ENCODE measurements at places on chromosomes 4 and X.

DNA sequence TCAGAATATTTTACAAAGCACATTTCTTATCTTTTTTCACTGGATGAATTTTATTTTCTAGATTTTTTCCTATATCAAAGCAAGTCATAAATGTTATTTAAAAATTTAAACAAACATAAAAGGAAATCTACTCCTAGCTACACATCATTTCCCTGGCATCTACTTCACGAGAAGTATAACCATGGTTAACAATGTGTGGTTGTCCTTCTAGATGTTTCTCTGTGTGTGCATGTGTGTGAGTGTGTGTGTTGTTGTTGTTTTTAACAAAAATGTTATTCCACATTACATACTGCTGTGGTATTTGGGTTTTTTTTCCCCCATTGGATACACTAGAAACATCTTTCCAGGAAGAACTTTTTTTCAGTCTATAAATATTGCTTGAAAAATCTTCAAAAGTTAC lies 103.1 kb downstream of the CHIC2 start:
- no peak for DNase-seq

DNA sequence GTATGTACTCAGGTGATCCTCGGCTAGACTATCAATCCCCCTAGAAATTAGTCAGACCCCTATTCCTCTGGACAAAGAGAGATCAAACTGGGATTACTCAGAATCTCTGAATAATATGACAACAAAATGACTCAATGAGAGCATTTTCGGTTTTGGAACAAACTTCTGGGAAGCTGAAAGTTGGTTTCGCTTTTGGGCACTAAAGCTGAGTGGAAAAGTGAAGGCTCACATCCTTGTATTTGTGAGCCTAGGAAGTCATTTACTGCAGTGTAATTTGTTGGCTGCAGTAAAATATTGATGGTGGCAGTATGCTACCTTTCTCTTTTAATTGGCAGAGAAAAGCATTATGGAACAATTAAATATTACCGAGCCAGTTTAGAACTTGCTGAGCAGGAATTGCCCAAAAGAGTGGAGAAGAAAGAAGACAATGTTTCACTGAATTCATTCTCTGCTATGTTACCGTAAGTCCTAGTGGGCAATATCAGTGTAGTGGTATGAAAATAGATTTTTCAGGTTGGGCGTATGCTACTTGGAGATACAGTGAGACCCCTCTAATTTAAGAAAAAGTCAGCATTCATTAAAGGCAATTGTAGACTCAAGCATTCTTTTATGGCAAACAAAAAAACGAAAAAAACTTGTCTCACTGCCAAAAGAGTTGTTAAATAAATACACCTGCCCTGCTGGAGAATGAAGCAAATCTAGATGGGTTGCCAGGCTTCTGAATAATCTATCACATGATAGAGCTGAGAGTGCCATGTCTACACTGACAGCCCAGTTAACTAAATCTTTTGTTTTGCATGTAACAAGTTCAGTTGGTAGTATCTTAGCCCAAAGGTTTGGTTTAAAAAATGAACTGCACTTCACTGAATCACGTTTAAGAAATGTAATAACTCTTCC lies 69.6 kb downstream of the AGTR2 start:
- DNase-seq, result no peak

GRCh38 chr4:24980064-24980690 lies 50.6 kb downstream of the LGI2 start:
- peak; percentile 39 for DNase-seq

DNA sequence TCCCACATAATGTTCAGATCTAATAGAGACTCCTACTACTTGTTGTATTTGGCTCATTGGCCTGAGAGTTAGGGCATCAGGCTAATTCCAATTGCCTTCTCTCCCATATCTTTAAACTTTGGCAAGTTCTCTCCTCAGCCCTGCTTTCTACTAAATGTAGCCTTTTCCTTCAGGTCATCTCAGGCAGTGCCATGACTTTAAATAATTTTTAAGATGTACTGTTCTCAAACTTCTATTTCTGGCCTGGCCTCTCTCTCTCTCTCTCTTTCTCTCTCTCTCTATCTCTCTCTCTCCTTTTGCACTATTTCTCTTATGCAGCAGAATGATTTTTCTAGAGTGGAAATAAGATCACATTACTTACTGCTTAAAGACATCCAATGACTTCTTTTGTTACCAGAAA lies 114.5 kb upstream of the PAQR3 start:
- no peak for DNase-seq

DNA sequence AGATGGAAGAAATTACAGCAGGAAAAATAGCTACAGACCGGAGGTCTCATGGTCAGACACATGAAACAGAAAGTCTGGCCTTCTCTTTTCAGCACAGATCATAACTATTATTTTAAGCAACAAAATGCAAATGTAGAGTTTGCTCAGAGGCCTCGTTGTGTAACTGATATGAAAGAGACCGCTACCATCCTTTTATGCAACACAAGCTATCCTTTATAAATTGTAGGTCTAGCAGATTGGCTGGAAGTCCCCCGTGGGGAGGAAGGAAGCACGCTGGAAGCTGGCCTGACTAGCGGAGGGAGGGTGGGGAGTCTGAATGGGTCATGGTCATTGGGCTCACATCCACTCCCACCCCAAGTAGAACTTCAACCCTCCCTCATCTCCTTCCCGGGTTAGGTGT lies 27.7 kb downstream of the DMP1 start:
- DNase-seq, result no peak

- no peak for DNase-seq
These were observed 95.9 kb downstream of the WDFY3 start for GRCh38 chr4:84870398-84871163.

DNA sequence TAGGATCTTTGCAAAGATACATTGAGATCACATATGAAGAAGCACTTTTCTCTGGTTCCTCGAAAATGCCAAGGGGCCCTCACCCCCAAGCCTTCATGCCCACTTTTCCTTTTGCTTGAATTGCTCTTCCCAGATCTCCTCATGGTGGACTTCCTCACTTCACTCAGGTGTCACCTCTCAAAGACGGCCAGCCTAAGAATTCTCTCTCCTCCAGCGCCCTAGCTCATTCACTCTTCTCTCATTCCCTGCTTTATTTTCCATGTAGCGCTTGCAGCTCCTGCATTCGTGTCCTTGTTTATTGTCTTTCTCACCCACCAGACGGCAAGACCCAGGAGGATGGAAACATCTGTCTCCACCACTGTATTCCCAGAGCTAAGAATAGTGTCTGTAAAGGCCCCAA lies 32.9 kb downstream of the CCKAR start:
- DNase-seq, result no peak
